ENCODE measurements at places on chromosomes 5 and 9. TPM values are rescaled to one million over a fixed set of nuclear protein-coding genes. Genes with fewer than 3 reads are reported as not detected.

ADAMTS12 gene
- total RNA-seq: not detected

- H3K27me3 ChIP-seq: no peaks in the 10 kb centered on the region
- no peak overlapping the region for H3K4me3 ChIP-seq
- no peak overlapping the region for H3K27ac ChIP-seq
- no peak for DNase-seq
- no peaks in the 10 kb centered on the region for H3K36me3 ChIP-seq
These were observed 687.6 kb upstream of the MEF2C start for GRCh38 chr5:89570557-89570956.

MAMDC2 gene
- total RNA-seq: not detected

SEPTIN8 gene
- total RNA-seq: 53.1 TPM

ELOVL7 gene
- 10.3 TPM for total RNA-seq

GRCh38 chr5:161600156-161600555 lies 53.6 kb upstream of the GABRB2 start:
- no peak overlapping the region for H3K27ac ChIP-seq
- H3K4me1 ChIP-seq: no peaks in the 10 kb centered on the region
- H3K36me3 ChIP-seq: no peaks in the 10 kb centered on the region
- DNase-seq: no peak

DNA sequence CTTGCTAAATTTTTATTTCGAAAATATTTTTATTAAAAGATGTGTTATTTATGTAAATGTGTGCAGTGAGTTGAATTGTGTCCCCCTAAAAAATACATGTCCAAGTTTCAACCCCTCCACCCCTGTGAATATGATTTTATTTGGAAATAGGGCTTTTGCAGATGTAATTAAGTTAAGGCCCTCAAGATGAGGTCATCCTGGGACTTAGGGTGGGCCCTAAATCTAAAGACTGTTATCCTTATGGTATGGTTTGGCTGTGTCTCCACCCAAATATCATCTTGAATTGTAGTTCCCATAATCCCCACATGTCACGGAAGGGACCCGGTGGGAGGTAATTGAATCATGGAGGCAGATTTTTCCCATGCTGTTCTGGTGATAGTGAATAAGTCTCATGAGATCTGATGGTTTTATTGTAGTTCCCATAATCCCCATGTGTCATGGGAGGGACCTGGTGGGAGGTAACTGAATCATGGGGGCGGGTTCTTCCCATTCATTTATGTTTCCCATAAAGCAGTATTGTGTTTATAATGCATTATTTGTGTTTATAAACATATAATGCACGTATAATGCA lies 1.5 kb upstream of the TMED7 start:
- no peak for DNase-seq
- no peak overlapping the region for H3K4me3 ChIP-seq
- H3K4me1 ChIP-seq: no peaks in the 10 kb centered on the region
- no peaks in the 10 kb centered on the region for H3K36me3 ChIP-seq

- H3K27me3 ChIP-seq: no peaks in the 10 kb centered on the region
- H3K4me3 ChIP-seq: no peak overlapping the region
- H3K4me1 ChIP-seq: peaks cover 13% of the 10 kb centered on the region
- DNase-seq: peak; percentile 80
These were observed 20.6 kb downstream of the TPPP start for GRCh38 chr5:672329-673160.

CDH18 gene
- total RNA-seq: not detected

DNA sequence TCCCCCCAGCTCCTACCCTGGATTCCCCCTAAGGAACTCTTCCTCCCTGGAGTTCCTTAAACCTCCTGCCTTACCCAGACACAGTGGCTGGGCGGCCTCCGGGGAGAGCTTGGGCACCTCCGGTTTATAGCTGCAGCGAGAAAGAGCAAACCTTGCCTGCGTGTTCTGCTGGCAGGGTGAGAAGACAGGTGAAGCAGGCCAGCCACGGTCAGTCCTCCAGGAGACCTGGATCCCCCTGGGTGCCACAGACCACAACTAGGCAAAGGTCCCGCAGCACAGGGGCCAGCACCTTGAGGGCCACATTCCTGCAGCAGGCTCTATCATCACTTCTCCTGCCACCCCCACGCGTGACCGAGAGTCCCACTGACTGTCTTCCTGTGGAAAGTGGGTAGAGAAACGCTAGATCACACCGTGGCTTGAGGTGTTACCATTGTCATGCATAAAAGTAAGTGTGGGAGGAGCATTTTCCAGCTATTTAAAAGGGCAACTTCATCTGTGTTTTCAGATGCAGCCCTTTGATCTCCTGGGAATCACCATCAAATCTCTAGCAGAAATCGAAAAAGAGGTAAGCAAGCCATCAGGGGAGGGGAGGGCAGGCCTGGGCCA lies 130.2 kb upstream of the LMX1B start:
- H3K36me3 ChIP-seq: no peaks in the 10 kb centered on the region
- no peaks in the 10 kb centered on the region for H3K4me1 ChIP-seq
- no peak for DNase-seq
- no peak overlapping the region for H3K27ac ChIP-seq

DNA sequence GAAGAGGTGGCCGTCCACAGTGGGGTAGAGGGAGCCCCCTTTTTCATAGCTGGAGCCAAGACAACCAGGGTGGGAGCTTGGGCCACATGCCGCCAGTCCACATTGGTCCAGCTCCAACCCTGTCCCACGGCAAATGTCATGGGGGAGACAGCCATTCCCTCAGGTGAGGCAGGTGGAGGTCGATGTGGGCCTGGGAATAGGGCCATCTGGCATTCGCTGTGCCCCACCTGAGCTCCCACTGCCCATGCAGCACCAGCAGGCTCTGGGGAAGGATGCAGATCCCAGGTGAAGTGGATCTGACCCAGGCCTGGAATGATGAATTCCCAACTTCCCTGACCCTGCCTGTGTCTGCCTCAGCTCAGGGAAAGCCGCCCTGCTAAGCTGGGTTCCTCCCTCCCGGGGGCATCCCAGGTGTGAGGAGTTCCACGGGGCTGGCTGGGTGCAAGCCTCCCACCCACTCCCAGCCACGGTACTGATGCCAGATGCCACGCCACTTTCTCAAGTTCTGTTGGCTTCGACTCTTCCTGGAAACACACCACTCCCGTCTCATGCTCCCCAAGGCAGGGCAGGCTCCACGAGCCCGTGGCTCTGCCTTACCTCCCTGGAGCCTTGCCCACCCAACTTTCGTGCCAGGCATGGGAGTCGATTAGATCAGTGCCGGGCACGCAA lies 25.2 kb upstream of the FCN2 start:
- no peak for DNase-seq
- peaks cover 11% of the 10 kb centered on the region for H3K4me1 ChIP-seq
- no peak overlapping the region for H3K27ac ChIP-seq
- H3K27me3 ChIP-seq: peaks cover 35% of the 10 kb centered on the region
- no peak overlapping the region for H3K4me3 ChIP-seq
- no peaks in the 10 kb centered on the region for H3K36me3 ChIP-seq

- no peak overlapping the region for H3K4me3 ChIP-seq
- no peak for DNase-seq
- H3K27ac ChIP-seq: no peak overlapping the region
- H3K36me3 ChIP-seq: no peaks in the 10 kb centered on the region
- H3K4me1 ChIP-seq: no peaks in the 10 kb centered on the region
These were observed 39.3 kb downstream of the NTNG2 start for GRCh38 chr9:132201139-132201538.

- H3K27ac ChIP-seq: no peak overlapping the region
- H3K4me3 ChIP-seq: peak overlapping the region; percentile 10
- no peak for DNase-seq
- H3K4me1 ChIP-seq: peaks cover 15% of the 10 kb centered on the region
These were observed 161.1 kb upstream of the CDH12 start for GRCh38 chr5:23014266-23014665.

GRCh38 chr9:76630916-76631315 lies 133.3 kb upstream of the PCA3 start:
- DNase-seq: no peak
- H3K36me3 ChIP-seq: no peaks in the 10 kb centered on the region
- no peak overlapping the region for H3K27ac ChIP-seq
- no peaks in the 10 kb centered on the region for H3K4me1 ChIP-seq
- H3K4me3 ChIP-seq: no peak overlapping the region
- H3K27me3 ChIP-seq: no peaks in the 10 kb centered on the region

CEL gene
- 1.9 TPM for total RNA-seq

GRCh38 chr9:83986195-83986594 lies 5.6 kb downstream of the RMI1 start:
- H3K4me3 ChIP-seq: peak overlapping the region; percentile 46
- peaks cover 16% of the 10 kb centered on the region for H3K4me1 ChIP-seq
- H3K27ac ChIP-seq: peak overlapping the region; percentile 92
- DNase-seq: no peak
- H3K27me3 ChIP-seq: no peaks in the 10 kb centered on the region

SLC4A9 gene
- not detected for total RNA-seq

OBP2B gene
- not detected for total RNA-seq

DNA sequence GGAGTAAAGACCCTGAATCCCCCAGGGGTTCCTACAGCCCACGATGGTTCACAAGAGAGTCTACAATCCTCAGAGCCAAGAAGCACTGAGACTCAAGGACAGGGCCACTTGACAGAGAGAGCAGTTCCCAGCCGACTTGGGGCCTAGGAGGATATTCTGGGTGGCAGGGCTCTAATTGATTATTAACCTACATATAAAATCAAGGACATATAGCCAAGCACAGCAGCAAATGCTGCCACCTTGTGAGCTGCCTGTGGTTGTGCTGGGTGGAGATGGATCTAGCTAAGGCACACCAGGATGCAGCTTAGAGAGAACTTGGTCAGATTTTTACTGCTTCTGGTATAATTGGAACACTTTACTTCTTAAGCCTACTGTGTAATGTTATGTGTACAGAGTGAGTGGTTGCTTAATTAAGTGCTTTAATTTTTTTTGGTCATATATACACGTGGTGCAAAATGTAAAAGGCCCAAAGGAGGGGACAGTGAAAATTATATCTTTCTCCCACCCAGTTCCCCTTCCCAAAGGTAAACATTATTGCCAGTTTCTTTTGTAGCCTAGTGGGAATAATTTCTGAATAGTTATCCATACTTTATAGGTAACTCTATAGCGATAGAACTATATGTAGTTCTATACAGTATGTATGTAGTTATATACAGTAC lies 78.8 kb downstream of the F2RL2 start:
- peak; percentile 54 for DNase-seq
- no peak overlapping the region for H3K4me3 ChIP-seq
- H3K27ac ChIP-seq: no peak overlapping the region
- peaks cover 7% of the 10 kb centered on the region for H3K4me1 ChIP-seq

GRCh38 chr5:82494942-82495341 lies 216.8 kb upstream of the RPS23 start:
- H3K27me3 ChIP-seq: no peaks in the 10 kb centered on the region
- no peak overlapping the region for H3K4me3 ChIP-seq
- DNase-seq: peak; percentile 23
- no peaks in the 10 kb centered on the region for H3K4me1 ChIP-seq

- no peaks in the 10 kb centered on the region for H3K36me3 ChIP-seq
- H3K27ac ChIP-seq: no peak overlapping the region
- DNase-seq: no peak
These were observed 205.6 kb downstream of the TAF11L14 start for GRCh38 chr5:17839848-17840247.

DIPK1B gene
- not detected for total RNA-seq

SPOCK1 gene
- 34.3 TPM for total RNA-seq

DNA sequence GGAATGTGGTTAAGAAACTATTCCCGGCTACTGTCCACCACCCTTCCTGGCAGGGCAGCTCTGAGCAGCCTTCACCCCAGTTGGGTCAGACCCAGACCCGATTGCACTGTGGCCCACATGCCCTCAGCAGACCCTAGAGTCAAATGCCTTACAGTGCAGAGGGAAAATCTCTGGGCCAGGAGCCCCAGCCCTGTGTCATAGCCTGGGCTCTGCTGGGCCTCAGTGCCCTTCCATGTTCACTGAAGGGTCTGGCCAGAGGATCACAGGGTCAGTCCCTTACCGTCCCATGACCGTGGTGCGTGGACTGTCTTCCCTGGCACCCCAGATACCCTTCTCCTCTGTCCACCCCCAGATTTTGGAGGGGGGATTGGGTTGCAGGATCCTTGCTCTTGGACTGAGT lies 73.5 kb upstream of the COL5A1 start:
- H3K4me1 ChIP-seq: no peaks in the 10 kb centered on the region
- no peak overlapping the region for H3K4me3 ChIP-seq
- no peak overlapping the region for H3K27ac ChIP-seq

DNA sequence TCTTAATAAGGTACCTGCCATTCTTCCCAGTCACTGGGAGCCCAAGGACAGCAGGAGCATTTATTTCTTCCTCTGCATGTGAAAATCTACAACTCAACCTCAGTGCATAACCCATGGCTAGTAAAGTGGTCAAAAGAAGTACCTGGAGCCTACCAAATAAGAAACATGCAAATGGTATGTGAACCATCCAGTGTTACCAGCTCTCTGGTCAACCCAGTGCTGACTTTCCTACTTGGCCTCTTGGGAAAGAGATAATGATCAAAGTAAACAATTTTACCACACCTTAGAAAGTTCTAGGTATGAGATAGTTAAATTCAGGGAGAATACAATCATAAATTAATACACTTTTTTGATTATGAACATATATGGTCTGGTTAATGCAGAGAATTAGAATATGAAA lies 325.6 kb downstream of the ENC1 start:
- DNase-seq: no peak
- peak overlapping the region; percentile 97 for H3K27ac ChIP-seq
- H3K36me3 ChIP-seq: peaks cover 7% of the 10 kb centered on the region
- H3K4me3 ChIP-seq: no peak overlapping the region
- H3K4me1 ChIP-seq: peaks cover 45% of the 10 kb centered on the region

PCDHGA10 gene
- total RNA-seq: 1.4 TPM

CEP120 gene
- 54.5 TPM for total RNA-seq

GRCh38 chr9:89354471-89354870 lies 36.2 kb downstream of the SECISBP2 start:
- H3K4me3 ChIP-seq: no peak overlapping the region
- H3K4me1 ChIP-seq: no peaks in the 10 kb centered on the region

- no peak overlapping the region for H3K4me3 ChIP-seq
- DNase-seq: no peak
- H3K4me1 ChIP-seq: no peaks in the 10 kb centered on the region
These were observed 212.4 kb downstream of the RFK start for GRCh38 chr9:76181781-76182180.

NEURL1B gene
- total RNA-seq: 7.6 TPM

GRCh38 chr5:140338908-140339307 lies 7.5 kb downstream of the HBEGF start:
- H3K4me1 ChIP-seq: peaks cover 17% of the 10 kb centered on the region
- DNase-seq: no peak
- H3K4me3 ChIP-seq: no peak overlapping the region
- H3K27ac ChIP-seq: peak overlapping the region; percentile 19
- peaks cover 37% of the 10 kb centered on the region for H3K36me3 ChIP-seq
- H3K27me3 ChIP-seq: no peaks in the 10 kb centered on the region

NR5A1 gene
- not detected for total RNA-seq

DNA sequence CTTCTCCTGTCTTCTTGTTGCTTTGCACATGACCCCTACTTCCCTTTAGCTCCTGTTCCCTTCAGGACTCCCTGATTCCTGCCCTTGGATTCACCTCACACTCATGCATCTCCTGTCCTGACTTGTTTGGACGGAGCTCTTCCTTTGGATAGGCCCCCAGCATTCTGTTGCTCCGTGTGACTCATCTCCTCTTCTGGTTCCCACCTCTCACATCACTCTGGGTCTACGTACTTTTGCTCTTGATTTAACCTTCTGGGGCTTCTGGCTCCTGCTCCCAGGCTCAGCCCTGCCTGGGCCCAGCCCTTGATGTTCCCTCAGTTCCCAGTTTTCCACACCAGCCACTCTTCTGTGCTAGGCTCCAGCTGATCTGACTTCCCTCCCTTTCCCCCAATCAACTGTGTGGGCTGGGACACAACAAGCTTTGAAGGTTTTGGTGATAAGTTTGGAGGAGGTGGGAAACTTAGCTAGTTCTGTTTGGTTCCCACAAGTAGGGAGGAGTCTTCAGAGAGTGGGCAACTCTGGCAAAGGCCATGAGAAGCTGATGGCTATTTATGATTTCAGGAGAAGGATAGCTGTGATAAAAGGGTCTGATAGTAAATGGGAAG lies 331.5 kb downstream of the ARHGEF28 start:
- peak; percentile 88 for DNase-seq
- no peaks in the 10 kb centered on the region for H3K27me3 ChIP-seq
- H3K27ac ChIP-seq: peak overlapping the region; percentile 37
- H3K4me3 ChIP-seq: no peak overlapping the region

All from MCF 10A (cell line).